Heart right ventricle (tissue), 16 donors: ENCODE measurements at places on chromosomes 11 and 22. TPM values are rescaled to one million over a fixed set of nuclear protein-coding genes. Genes with fewer than 3 reads are reported as not detected.

- H3K36me3 ChIP-seq = no peaks in the 10 kb centered on the region
- peak overlapping the region; percentile 94 for H3K4me3 ChIP-seq
- H3K27me3 ChIP-seq = no peaks in the 10 kb centered on the region
- H3K4me1 ChIP-seq = peaks cover 74% of the 10 kb centered on the region
These were observed 1.1 kb downstream of the FCHSD2 start for GRCh38 chr11:73141031-73141308.

DNA sequence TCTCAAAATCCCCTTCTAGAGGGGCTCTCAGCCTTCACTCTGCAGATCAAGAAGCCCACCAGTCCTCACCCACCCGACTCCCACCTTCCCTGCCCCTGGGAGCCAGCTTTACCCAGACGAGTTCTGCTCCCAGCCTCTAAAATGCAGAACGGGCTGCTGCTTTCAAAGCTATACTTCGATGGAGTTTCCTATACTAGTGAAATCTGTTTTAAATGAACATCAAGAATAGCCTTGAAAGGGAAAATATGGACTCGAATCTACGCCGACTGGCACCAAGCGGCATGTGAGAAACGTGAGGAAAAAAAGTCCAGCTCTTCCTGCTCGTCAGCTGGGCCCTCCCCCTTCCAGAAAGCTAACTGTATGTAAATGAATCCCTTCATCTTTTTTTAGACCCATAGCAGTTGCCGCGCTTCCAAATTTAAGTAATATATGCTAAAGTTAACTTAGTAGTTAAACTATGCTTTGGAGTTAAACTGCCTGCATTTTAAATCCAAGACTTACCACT, 211.7 kb downstream of the NTM start:
- H3K4me3 ChIP-seq = no peak overlapping the region
- no peak for DNase-seq
- H3K27ac ChIP-seq = no peak overlapping the region
- no peaks in the 10 kb centered on the region for H3K27me3 ChIP-seq

DNA sequence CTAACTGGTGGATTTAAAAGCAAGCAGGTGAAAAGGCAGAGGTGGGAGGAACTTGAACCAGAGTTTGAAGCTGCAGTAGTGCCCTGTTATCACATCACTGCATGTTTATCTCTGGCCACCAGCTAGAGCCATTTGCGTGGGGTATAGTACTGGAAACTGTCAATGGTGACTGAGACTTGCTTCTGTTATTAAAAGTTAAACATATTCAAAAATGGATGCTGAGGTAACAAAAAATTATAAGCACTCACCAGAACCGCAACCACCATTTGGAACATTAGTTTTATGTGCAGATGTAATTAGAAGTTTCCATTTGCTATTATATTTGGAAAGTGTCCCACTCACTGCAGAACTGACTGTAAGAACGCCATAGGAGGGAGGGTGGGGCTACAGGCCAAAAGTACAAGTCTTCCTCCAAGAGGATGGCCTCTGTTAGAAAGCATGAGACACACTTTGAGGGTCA, 1.2 kb upstream of the CD59 start:
- H3K36me3 ChIP-seq = peaks cover 13% of the 10 kb centered on the region
- H3K27me3 ChIP-seq = no peaks in the 10 kb centered on the region
- H3K27ac ChIP-seq = peak overlapping the region; percentile 94
- peaks cover 5% of the 10 kb centered on the region for H3K4me1 ChIP-seq
- H3K4me3 ChIP-seq = no peak overlapping the region

DNA sequence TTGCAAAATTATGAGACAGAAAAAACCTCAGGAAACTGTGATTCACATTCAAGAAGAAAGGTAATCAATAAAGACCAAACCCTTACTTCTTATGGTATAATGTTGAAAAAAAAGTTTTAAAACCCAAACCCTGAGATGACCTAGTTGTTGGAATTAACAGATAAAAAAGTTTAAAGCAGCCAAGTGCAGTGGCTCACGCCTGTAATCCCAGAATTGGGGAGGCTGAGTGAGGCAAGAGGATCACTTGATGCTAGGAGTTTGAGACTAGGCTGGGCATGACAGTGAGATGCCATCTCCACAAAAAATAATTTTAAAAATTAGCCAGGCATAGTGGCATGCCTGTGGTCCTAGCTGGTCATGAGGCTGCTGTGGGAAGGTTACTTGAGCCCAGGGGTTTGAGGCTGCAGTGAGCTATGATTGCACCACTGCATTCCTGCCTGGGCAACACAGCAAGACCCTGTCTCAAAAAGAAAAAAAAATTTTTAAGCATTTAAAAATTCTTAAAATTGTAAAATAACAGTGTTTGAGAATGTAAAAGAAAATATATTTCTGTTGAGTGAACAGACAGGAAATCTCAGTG, 85.1 kb downstream of the EFCAB6 start:
- no peaks in the 10 kb centered on the region for H3K27me3 ChIP-seq
- H3K4me3 ChIP-seq = no peak overlapping the region
- no peaks in the 10 kb centered on the region for H3K36me3 ChIP-seq
- H3K4me1 ChIP-seq = peaks cover 7% of the 10 kb centered on the region
- no peak for DNase-seq
- no peak overlapping the region for H3K27ac ChIP-seq

GRCh38 chr11:31822175-31822926, 11.2 kb upstream of the PAX6 start:
- no peak for DNase-seq
- H3K27ac ChIP-seq = no peak overlapping the region
- no peaks in the 10 kb centered on the region for H3K36me3 ChIP-seq
- H3K4me1 ChIP-seq = peaks cover 11% of the 10 kb centered on the region
- peaks cover 100% of the 10 kb centered on the region for H3K27me3 ChIP-seq

DNA sequence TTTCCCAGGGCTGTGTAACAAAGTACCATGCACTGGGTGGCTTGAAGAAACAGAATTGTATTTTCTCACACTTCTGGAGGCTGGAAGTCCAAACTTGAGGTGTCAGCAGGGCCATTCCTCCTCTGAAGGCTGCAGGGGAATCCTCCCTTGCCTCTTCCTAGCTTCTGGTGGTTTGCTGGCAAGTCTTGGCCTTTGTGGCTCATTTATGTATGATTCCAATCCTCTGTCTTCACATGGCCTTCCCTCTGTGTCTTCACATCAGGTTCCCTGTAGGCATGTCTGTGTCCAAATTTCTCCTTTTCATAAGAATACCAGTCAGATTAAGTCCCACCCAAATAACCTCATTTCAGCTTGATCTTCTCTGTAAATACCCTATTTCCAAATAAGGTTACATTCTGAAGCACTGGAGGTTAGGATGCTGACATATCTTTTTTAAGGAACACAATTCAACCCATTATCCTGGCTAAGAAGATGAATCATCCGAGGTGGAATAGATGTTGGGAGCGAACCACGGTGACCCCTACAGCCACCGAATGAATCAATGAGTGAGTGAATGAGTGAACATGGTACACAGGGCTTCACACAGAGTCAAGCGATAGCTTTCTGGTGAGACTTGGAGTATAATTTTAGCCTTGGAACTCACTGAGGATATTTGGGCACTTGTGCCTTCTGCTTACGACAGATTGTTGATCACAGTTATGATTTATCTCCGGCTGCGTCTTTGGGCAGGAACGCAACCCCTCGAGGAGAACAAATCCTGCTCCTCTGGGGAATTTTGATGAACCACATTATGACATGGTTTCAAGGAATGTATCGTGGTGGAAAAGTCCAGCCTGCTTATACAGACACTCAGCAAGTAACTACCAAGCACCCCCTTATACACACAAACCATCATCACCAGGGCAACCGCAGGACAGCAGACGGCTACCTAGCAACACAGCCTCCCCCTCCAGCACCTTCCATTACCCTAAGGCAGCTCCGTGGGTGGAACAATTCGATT, 34.3 kb upstream of the MICAL2 start:
- DNase-seq = no peak
- no peaks in the 10 kb centered on the region for H3K36me3 ChIP-seq
- H3K27me3 ChIP-seq = no peaks in the 10 kb centered on the region
- no peak overlapping the region for H3K27ac ChIP-seq

- peak overlapping the region; percentile 100 for H3K27ac ChIP-seq
- no peaks in the 10 kb centered on the region for H3K36me3 ChIP-seq
- H3K4me3 ChIP-seq = no peak overlapping the region
- H3K27me3 ChIP-seq = no peaks in the 10 kb centered on the region
- no peak for DNase-seq
- H3K4me1 ChIP-seq = peaks cover 93% of the 10 kb centered on the region
These were observed 71.1 kb upstream of the WNT7B start for GRCh38 chr22:46047841-46048595.

- peaks cover 9% of the 10 kb centered on the region for H3K4me1 ChIP-seq
- H3K36me3 ChIP-seq = no peaks in the 10 kb centered on the region
- H3K4me3 ChIP-seq = no peak overlapping the region
- H3K27ac ChIP-seq = no peak overlapping the region
These were observed 43.4 kb upstream of the SC5D start for GRCh38 chr11:121249039-121249663.

GRCh38 chr11:44611687-44612434, 46.4 kb downstream of the CD82 start:
- no peak overlapping the region for H3K4me3 ChIP-seq
- H3K4me1 ChIP-seq = peaks cover 9% of the 10 kb centered on the region
- peak; percentile 41 for DNase-seq
- peak overlapping the region; percentile 46 for H3K27ac ChIP-seq

DNA sequence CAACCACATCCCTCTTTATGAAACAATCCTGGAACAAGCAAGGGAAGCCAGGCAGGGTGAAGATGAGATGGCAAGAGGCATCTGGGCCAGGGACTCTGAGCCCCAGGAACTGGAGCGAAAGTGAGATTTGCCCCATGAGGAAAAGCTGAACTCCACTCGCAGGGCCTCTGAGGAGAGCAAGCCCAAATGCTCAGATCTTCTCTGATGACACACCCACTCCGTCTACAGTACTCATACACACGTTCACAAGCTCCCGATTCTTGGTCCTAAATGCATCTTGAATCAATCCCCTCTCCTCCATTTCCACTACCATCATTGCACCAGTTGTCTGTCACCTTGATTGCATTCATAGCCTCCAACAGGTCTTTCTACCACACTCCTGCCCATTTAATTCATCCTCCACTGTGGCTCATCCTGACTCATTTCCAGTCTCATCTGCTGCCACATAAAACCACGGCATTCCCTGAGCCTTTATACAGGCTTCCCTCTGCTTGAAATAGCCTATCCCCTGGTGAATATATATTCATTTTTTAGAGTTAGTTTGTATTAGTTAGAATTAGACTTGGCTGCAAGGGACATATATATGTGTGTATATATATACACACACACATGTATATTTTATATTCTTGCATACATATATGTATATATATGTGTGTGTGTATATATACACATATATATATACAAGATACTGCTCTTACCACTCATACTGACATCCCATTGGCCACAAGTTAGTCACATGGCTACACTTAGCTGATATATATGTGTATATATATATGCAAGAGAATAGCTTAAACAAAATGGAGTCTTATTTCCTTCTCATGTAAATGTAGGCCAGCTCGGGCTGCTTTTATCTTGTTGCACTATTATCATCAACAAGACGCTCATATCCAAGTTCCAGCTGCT, 1.4 kb upstream of the APOA5 start:
- DNase-seq = no peak
- H3K36me3 ChIP-seq = no peaks in the 10 kb centered on the region
- H3K27ac ChIP-seq = no peak overlapping the region
- H3K4me3 ChIP-seq = no peak overlapping the region

DNA sequence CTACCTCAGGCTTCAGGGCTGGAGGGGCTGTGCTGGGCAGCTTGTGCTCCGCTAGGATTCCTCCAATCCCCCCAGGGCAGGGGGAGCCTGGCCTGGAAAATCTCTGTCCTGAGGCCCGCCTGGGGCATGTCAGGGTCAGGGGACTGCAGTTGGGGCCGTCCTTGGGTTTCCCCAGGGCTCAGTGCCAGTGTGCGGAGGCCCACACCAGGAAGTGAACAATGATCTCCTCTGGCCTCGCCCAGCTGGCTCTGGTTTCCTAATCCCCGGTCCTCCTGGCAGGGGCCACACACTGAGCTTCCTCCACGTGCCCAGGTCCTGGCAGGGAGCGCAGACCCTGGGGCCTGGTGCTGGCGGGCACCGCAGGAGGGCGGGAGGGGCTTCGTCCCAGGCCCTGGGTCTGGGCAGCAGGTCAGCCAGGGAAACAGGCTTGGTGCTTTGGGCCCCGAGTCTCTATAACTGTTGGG, 1.4 kb upstream of the MUC2 start:
- no peak overlapping the region for H3K4me3 ChIP-seq
- no peaks in the 10 kb centered on the region for H3K36me3 ChIP-seq
- peaks cover 12% of the 10 kb centered on the region for H3K4me1 ChIP-seq
- peak overlapping the region; percentile 39 for H3K27ac ChIP-seq

GRCh38 chr22:37196539-37197450, 8.7 kb upstream of the C1QTNF6 start:
- H3K4me1 ChIP-seq = peaks cover 53% of the 10 kb centered on the region
- H3K27ac ChIP-seq = peak overlapping the region; percentile 90
- H3K36me3 ChIP-seq = no peaks in the 10 kb centered on the region
- DNase-seq = peak; percentile 92

DNA sequence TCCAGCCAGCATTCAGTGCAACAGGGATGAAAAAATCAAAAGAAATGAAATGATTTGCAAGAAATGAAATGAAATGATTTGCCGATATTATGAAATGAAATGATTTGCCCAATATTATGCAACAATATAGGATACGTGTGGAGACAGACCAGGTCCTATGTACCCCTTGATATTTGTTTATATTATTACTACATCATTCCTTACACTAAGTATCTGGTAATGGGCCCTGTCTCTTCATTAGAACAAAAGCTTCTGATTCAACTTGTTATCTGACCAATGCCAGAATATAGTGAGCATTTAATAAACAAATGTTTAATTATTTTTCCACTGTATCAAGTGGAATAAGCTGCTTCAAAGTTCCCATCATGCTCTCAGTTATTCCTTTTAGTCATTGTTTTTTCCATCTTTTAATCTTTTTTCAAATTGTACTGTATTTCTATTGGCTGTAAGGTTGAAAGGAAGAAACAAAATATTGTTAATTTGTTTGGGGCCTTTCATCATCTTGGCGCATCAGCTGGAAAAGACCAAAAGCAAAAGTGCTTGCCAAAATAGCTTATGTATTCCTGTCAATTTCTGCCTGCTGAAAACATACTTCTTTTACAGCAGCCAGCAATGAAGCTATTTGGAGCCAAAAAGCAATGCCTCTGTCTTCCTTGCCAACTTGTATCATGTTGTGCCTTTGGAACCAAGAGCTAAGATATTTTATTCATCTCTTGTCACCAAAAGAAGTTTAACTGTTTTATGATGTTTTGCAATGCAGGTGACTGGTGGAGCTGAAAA, 2314.9 kb downstream of the LRRC4C start:
- H3K36me3 ChIP-seq = no peaks in the 10 kb centered on the region
- DNase-seq = no peak
- no peaks in the 10 kb centered on the region for H3K27me3 ChIP-seq
- no peaks in the 10 kb centered on the region for H3K4me1 ChIP-seq
- no peak overlapping the region for H3K27ac ChIP-seq
- no peak overlapping the region for H3K4me3 ChIP-seq

GRCh38 chr11:8281266-8281665, 17.6 kb upstream of the LMO1 start:
- H3K4me3 ChIP-seq = no peak overlapping the region
- H3K27me3 ChIP-seq = no peaks in the 10 kb centered on the region

Gene SLC29A2
- total RNA-seq = 9.9 TPM

Gene SCUBE2
- total RNA-seq = 2.8 TPM

Gene SIK2
- total RNA-seq = 37.5 TPM
